Fibroblast of skin of left quadriceps (primary cell): ENCODE measurements at places on chromosomes 12 and 14.

- DNase-seq: peak; percentile 41
These were observed 29.0 kb downstream of the ACTN1 start for GRCh38 chr14:68950111-68950510.

- peak; percentile 22 for DNase-seq
These were observed 216.8 kb downstream of the PPFIA2 start for GRCh38 chr12:81542065-81543010.

DNA sequence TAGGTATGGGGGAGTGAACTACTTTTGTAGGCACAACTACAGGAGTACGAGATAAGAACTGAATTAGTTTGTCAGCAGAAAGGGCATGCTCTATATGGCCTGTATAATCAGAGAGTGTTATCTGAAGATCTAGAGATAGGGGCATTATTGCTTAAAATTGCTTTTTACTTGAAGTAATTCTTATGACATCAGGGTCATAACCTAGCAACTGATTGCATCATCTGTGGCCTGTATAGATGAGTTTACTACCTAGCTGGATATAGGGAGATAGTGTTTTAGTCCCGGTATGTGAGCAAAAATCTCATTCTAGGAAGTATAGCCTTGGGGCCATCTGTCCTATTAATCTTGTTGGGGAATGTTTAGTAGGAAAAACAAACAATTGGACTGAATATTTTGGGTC lies 142.7 kb downstream of the TMEM117 start:
- no peak for DNase-seq

DNA sequence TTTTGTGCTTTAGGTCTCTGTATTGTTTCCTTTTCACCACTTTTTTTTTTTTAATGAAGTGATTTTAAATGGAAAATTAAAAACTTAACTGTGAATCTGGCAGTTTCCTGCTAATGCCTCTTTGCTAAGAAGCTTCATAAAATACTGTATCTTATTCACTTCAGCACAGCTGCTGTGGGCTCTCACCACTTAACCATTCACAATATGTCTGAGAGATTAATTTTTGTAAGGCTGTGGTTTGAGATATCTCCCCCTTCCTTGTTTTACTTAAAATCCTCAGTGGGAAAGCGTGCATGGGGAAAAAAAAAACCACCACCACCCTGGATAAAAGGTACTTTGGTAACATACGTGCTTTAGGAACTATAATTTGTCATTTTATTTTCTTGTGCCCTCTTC lies 115.9 kb downstream of the ETV6 start:
- no peak for DNase-seq

DNA sequence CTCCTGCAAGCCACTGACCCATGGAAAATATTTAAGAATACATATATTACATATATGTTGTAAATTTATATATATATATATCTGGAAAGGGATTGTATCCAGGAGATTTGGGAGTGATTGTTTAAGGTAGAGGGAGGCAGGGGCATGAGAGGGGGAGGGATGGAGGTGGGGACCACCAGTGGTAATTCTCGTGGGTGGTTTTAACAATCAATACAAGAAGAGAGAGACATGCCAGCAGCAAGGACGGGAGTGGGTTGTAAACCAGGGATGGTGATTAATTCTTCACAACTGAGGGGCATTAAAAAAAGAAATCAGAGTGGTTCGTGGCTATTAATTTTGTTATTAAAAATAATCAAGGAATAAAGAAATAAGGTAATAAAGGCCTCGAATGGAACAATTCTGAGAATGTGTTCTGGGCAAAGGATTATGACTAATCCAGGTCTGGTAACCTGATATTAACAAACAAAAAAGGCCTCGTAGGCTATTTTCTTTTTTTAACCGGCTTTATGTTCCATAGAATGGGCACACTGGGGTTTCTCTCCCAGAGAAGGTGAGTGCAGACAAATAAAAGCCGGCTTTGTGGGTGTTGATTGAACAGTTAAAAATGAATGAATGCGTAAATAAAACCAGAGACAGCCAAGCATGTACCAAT lies 8.3 kb upstream of the RTL1 start:
- no peak for DNase-seq

GRCh38 chr12:91335699-91336098 lies 153.1 kb upstream of the DCN start:
- DNase-seq: peak; percentile 76

DNA sequence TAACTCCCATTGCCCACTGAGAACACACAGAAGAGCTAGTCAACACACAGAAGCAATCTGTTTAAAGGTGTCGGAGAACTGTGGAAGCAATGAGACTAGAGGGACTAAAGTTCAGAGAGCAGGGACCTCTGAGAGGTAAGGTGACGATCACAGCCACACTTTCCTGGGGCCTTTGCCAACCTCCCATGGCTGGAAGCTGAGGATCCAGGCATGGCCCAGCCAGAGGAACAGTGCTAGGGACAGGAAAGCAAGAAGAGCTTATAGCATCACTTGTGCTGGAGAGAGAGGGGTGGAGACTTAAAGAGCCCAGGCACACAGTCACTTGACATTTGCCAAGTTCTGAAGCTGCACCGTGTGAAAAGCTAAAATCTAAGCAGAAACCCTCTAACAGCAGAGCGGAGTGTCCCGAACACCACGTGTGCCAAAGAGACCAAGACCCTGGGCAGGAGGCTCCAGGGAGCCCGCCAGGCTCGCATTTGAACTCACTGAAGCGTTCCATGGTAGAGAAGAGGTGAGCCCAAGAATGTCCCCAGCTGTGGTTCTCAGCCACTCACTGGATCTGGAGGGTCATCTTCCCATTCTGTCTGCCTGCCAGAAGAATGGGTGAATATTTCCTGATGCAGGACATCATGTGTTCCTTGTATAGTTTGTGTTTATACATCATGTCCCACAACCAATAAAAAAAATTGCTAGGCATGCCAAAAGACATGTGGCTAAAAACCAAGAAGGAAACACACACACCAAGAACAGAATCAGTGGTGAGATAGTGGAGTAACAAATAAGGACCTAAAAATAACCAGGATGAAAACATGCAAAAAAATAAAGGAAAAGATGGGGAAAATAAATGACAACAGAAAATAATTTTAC lies 174.0 kb upstream of the C14orf180 start:
- no peak for DNase-seq

DNA sequence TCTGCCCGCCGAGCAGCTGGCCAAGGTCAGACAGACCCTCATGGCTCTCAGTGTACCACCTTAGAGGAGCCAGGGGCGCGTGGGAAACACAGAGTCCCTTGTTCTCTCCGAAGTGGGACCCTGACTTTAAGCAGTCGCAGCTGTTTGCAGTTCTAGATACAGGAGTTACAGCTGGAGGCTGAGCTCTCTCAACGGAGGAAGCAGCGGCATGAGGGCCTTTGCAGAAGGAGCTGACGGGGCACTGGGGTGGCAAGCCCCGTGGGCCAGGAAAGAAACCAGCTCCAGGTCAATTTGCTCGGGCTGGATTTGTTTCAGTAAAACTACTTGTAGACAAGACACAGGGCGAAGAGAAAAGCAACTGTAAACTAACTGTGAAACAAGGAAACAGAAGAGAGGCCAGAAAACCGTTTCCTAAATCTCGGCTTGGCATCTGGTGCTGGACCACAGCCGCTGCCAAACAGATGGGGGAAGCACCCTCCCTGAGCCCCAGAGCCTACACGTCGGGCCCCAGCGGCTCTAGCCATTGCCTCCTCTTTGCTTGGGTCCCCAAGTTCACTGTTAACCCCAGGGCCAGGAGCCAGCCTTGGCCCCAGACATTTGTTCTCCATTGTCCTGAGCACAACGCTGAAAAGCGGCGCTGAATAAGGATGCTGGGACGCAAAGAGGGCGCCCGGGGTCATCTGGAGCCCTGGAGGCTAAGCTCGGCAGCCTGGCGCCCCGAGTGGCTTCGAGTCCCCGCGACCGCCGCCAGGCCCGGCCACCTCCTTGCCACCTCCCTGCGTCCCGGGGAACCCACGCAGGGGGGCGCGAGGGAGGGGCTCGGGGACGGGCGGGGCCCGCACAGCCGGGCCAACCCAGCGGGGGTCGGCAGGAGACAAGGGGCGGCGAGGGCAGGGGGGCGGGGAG lies 914 bp upstream of the PACS2 start:
- DNase-seq: no peak

GRCh38 chr12:101230547-101230946 lies 20.5 kb upstream of the SLC5A8 start:
- DNase-seq: peak; percentile 15

GRCh38 chr14:105439710-105440553 lies 20.3 kb downstream of the MTA1 start:
- DNase-seq: no peak

DNA sequence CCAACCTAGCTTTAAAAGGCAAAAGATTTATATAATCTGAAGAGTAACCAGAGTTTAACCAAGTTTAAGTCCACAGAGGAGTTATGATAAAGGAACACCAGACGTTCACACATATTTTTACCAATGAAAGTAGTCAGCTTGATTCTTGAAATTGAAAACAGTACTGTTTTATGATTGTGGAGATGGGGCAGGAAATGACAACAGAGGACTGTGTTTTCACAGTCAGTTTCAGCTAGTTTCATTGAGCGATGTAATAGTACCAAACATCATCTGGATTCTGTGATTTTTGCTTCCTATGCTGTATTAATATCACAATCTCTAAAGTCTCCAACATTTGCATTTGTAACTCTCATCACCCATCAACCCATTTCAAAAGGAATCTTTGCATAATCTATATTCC lies 34.2 kb upstream of the SLC6A15 start:
- no peak for DNase-seq

GRCh38 chr14:81960781-81961180 lies 427.1 kb upstream of the SEL1L start:
- DNase-seq: no peak

GRCh38 chr14:70045310-70045709 lies 143.4 kb downstream of the SLC8A3 start:
- no peak for DNase-seq

GRCh38 chr14:72513965-72514659 lies 379.8 kb downstream of the DPF3 start:
- no peak for DNase-seq

- no peak for DNase-seq
These were observed 44.5 kb downstream of the LRRC9 start for GRCh38 chr14:59964251-59965007.

GRCh38 chr12:103751600-103751999 lies 89.4 kb downstream of the NT5DC3 start:
- no peak for DNase-seq

- DNase-seq: no peak
These were observed 8.5 kb downstream of the RARG start for GRCh38 chr12:53223389-53224060.

GRCh38 chr14:74771399-74771798 lies 8.3 kb downstream of the YLPM1 start:
- DNase-seq: no peak

- no peak for DNase-seq
These were observed 73.9 kb upstream of the IFNG-AS1 start for GRCh38 chr12:67915335-67915851.

DNA sequence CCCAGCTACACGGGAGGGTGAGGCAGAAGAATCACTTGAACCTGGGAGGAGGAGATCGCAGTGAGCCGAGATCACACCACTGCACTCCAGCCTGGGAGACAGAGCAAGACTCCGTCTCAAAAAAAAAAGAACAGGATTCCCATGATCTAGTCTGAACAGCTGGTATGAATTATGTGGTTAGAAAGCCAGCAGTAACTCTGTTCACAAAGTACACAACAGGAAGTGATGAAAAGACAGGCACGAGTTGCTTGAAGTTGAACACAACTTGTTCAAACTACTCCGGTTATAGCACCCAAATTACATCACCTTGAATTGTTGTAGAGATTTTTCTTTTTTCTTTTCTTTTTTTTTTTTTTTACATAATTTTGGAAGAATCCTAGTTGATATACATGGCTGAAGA lies 238.8 kb upstream of the RGS6 start:
- peak; percentile 91 for DNase-seq

DNA sequence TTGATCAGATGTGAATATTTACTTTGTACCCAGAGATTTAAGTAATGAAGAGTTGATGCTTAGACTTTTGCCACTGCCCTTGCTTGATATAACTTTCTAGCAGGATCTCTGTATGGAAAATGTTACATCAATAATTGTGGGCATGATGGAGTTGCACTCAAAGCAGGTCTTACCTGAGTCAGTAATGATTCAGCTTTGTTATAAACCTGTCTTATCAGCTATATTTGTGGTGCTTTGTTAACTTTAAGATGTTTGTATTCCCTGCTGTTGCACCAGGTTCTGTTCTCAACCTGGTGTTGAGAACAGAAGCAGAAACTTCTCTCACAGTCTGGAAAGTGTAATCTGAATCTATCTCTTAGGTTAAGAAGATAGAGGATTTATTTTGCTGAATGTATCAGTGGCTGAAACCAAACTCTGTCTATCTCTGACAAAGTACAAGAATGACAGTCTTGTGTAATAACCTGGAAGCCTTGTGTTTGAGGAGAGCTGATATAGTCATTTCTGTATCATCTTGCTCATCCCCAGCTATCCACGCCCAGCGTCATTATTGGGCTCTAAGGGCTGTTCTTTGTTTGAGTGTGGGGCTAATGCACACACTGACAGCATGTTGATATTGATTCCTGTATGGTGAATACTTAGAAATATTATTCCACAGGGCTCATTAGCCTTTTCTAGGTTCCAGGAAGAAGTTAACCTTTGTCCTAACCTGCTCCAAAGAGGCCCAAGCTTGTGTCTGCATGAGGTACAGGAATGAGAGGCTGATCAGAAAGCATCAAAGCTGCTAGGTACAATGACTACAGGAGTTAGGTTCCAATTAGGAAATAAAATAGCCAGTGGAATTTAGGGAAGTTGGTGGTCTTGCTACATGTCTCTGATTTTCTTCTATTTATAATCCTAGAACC lies 3.6 kb downstream of the AKAP6 start:
- no peak for DNase-seq

GRCh38 chr14:23433457-23433856 lies 2.0 kb downstream of the MYH7 start:
- DNase-seq: no peak

DNA sequence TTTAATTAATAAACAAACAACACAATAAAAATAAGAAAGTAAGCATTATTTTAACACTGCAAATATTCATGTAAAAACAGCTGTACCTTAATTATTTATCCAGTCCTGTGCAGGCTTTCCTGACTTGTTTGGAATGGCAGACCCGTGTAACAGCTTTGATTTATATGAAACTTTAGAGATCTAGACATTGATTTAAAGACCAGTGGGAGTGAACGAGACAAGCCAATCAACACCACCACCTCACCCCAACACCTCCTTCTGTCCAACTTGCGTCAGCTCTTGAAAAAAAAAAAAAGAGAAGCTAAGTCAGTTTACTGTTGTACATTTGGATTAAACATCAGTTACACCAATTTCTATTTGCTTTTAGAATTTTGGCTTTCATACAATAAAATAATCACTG lies 22.3 kb downstream of the SLC38A4 start:
- no peak for DNase-seq

GRCh38 chr12:42180990-42181596 lies 36.4 kb upstream of the GXYLT1 start:
- no peak for DNase-seq

- no peak for DNase-seq
These were observed 873.2 kb downstream of the NRXN3 start for GRCh38 chr14:79043194-79043889.

DNA sequence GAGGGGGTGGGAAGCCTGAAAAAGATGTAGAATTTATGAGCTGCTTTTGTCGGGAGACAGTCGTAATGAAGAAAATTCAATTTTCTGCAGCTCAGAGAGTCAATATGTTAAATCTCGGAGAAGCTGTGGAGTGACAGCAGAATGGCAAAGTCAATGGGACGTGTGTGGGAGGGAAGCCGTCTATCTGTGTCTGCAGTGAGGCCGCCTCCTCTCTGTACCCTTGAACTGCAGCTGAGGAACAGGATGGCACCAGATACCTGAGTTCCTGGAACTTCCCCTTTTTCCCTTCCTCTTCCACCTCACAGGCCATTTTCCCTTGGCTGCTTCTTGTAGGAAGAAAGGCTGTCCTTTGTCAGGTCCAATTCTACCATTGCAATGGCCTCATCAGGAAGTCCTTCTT lies 9.3 kb upstream of the CALCOCO1 start:
- no peak for DNase-seq
